ENCODE measurements at places on chromosomes 1 and 21. TPM values are rescaled to one million over a fixed set of nuclear protein-coding genes. Genes with fewer than 3 reads are reported as not detected.
A peak's percentile ranks its signal among the peaks of the same experiment; 100 is the strongest.

MEF2D gene
- total RNA-seq = 44.2 TPM

DNA sequence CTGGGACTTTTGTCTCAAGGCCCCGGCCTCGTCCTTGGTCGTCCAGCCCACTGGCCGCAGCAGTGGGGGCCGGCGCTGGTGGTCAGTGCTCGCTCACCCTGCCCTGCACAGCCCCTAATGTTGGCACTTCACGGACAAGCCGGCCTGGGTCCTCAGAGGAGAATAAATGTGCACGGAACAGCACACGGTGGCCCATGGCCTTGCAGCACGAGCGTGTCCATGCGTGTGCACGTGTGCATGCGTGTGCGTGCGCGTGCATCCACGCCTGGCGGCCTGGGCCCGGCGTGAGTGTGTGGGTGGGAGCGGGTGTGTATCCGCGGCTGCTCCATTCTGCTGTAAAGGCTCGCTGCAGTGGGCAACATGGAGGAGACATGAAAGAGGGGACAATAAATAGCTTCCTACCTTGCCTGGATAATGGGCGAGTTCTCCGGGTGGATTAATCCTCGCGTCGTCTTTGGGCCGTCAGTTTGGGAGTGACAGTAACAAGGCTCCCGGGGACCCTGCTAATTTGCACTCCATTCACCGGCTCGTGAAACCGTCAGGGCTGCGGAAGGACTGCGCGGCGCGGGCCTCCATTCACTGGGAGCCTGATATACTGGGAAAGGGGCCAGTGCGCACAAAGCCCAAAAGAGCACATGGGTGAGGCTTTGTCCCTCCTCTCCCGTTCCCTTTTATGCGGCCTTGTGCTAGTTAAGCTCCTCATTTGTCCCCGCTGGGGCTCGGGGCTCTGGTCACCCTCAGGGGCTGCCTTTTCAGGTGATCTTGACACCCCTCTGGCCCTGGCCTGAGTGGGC lies 142.8 kb downstream of the PRDM16 start:
- no peaks in the 10 kb centered on the region for H3K27me3 ChIP-seq
- H3K36me3 ChIP-seq = no peaks in the 10 kb centered on the region
- DNase-seq = no peak
- H3K4me3 ChIP-seq = no peak overlapping the region
- H3K4me1 ChIP-seq = no peaks in the 10 kb centered on the region

DNA sequence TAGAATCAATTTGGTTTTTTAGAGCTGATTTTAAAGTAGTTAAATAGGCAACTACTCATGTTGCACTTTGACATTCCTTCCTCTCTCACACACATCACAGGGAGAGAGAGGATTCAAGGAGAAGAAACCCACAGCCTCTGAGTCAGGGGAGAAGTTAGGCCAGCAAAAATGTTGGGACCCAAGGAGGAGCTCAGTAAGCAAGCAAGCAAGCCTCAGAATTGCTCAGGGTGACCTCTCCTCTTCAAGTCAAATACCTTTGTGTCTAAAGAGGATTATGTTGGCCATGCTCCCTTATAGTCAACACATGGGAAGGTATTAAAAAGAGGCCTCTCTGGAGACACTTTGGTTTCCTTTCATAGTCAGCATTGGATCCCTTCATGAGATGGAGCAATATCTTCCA lies 80.5 kb upstream of the WARS2 start:
- H3K36me3 ChIP-seq = no peaks in the 10 kb centered on the region
- H3K27ac ChIP-seq = no peak overlapping the region
- H3K4me3 ChIP-seq = no peak overlapping the region
- H3K4me1 ChIP-seq = no peaks in the 10 kb centered on the region
- H3K27me3 ChIP-seq = no peaks in the 10 kb centered on the region
- DNase-seq = no peak

DNA sequence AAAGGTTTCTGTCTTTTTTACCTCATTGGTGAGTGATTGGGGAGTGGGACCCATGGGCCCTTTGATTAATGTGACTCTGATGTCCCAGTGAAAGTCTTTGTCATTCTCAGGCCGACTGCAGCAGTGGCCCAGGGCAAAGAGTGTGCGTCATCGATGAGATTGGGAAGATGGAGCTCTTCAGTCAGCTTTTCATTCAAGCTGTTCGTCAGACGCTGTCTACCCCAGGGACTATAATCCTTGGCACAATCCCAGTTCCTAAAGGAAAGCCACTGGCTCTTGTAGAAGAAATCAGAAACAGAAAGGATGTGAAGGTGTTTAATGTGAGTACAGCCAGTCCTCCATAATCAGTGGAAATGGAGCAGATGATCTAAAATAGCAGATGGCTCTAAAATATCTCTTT lies 19.4 kb downstream of the NTPCR start:
- H3K4me1 ChIP-seq = no peaks in the 10 kb centered on the region
- DNase-seq = no peak
- no peak overlapping the region for H3K4me3 ChIP-seq
- H3K27ac ChIP-seq = no peak overlapping the region
- H3K36me3 ChIP-seq = peaks cover 5% of the 10 kb centered on the region

GRCh38 chr1:238063454-238063853 lies 172.7 kb upstream of the ZP4 start:
- H3K36me3 ChIP-seq = no peaks in the 10 kb centered on the region
- H3K27ac ChIP-seq = no peak overlapping the region
- H3K27me3 ChIP-seq = no peaks in the 10 kb centered on the region
- no peaks in the 10 kb centered on the region for H3K4me1 ChIP-seq
- no peak for DNase-seq

DNA sequence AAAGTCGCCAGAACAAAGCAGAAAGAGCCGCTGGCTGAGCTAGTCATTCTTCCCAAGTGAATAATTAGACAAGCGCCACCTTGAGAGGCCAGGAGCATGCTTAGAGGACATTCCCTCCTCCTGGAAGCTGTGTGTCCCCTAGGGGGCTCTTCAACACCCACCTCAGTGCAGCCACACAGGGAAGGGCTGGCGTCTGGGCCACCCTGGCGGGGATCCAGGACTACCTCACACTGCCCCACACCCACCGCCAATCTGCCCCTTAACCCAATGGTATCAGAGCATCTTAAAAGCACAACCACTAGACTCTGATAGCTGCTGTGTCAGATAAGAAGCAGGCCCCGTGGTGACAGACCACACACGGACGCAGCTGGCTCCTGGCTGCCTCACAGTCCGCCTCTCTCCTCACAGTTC lies 24.9 kb downstream of the SETD4 start:
- H3K4me3 ChIP-seq = no peak overlapping the region
- no peak overlapping the region for H3K27ac ChIP-seq
- H3K27me3 ChIP-seq = no peaks in the 10 kb centered on the region
- peaks cover 12% of the 10 kb centered on the region for H3K36me3 ChIP-seq

DNA sequence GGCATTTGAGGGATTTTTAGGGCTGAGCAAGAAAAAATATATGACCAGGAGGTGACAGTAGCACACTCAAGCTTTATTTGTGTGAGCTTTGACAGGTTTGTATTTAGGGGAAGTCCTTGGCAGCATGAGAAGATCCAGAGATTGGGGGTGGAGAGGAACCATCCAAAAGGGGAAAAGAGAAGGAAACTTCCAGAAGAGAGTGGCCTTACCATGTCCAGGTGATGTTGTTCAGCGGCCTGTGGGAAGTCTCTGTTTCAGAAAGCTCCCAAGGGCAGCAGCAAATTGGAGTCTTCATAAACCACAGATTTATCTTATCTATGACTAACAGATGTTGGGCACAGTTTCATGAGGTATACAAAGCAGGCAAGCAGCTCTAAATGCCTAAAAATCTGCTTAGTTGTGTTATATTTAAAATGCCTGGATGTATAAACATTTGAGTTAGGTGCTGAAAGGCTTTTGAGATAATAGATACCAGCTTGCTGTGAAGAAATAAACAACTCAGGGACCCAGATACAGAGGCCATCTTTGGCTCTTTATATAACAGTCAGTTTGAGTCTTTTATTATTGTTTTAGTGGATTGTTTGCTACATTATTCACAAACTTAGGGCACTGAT lies 21.2 kb upstream of the ADAR start:
- no peak overlapping the region for H3K27ac ChIP-seq
- H3K27me3 ChIP-seq = no peaks in the 10 kb centered on the region
- H3K36me3 ChIP-seq = no peaks in the 10 kb centered on the region
- H3K4me1 ChIP-seq = peaks cover 17% of the 10 kb centered on the region
- DNase-seq = no peak
- H3K4me3 ChIP-seq = no peak overlapping the region

- no peaks in the 10 kb centered on the region for H3K27me3 ChIP-seq
- H3K4me3 ChIP-seq = no peak overlapping the region
- DNase-seq = no peak
- peaks cover 22% of the 10 kb centered on the region for H3K4me1 ChIP-seq
- H3K27ac ChIP-seq = no peak overlapping the region
These were observed 33.4 kb downstream of the B3GALNT2 start for GRCh38 chr1:235470741-235471439.

GRCh38 chr1:172239901-172240300 lies 180.6 kb upstream of the C1orf105 start:
- no peak overlapping the region for H3K4me3 ChIP-seq
- H3K27ac ChIP-seq = no peak overlapping the region
- H3K36me3 ChIP-seq = no peaks in the 10 kb centered on the region
- H3K27me3 ChIP-seq = 0 out of 2 replicates have a peak, but pooled peaks cover 6% of the 10 kb centered on the region

LUZP1 gene
- 22.4 TPM for total RNA-seq

DNA sequence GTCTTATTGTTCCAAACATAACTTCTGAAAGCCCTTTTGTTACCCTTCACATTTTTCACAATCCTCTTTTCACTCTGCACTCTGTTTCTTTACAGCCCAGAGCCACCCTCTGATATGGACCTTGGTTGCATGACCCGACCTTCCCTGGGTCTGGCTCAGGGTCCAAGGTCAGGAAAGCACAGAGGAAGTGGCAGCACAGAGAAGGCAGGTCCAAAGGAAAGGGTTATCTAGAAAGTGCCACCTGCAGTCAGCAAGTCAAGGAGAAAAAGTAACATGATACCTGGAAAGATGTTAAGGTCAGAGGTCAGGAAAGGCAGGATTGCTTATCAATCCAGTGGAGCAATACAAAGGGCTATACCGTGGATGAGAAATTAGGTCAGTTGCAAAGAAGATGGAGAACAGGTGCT lies 18.4 kb downstream of the BCAR3 start:
- H3K4me3 ChIP-seq = peak overlapping the region; percentile 25
- no peaks in the 10 kb centered on the region for H3K27me3 ChIP-seq
- H3K36me3 ChIP-seq = no peaks in the 10 kb centered on the region
- no peak for DNase-seq

DNA sequence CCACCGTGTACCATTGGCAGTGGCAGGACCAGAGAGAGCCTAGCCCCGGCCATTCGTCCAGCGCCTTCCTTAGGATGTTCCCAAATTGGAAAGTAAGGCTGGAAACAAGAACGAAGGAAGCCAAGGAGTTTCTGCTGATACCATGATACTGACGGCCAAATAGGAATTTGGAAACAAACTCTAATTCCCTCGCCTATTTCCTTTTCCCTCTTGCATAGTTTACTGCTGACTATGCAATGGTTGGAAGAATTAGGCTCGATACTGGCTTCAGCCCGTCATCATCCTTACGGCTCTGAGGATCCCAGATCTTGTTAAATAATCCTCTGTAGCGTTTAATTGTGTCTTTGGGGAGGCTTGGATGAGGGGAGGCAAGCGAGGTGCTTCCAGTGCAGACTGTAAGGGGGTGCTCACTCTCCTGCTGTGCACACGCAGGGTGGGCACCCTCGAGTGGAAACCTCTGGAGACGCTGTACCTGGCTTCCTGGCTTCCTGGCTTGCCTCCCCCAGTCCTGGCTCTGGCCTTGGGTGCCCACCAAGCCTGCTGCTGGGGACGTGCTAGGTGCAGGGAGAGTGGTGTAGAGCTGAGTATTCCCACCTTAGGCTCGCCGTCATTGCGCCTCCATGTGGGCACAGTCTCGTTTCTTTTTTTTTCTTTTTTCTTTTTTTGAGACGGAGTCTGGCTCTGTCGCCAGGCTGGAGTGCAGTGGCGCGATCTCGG lies 27.4 kb upstream of the CAMTA1 start:
- H3K27me3 ChIP-seq = no peaks in the 10 kb centered on the region
- no peak overlapping the region for H3K27ac ChIP-seq
- no peaks in the 10 kb centered on the region for H3K36me3 ChIP-seq
- H3K4me1 ChIP-seq = peaks cover 3% of the 10 kb centered on the region

DNA sequence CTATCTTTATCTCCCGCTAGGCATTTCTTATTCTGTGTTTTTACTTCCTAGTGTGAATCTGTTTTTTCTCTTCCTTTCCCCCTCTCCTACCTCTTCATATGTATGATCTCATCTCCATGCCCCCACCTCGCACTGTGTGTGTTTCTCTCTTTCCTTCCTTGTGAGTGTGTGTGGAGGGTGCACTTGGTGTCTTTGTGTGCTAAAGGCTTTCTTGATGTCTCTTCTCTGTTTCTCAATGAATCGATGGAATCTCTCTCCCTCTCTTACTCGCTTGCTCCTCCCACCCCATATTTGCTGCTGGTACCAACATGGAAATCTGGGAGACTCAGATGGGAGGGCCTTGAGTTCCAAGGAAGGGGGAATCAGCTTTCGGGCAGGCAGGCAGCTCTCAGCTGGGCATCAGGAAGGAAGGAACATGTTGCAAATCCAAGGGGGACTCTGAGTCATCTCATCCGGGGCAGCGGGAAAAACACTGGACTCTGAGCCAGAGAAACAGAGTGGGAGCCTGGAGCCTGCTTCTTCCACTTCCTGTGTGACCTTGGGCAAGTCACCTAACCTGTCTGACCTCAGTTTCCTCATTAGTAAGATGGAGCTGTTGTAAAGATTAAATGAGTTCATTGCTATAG lies 147.5 kb downstream of the PTPRU start:
- no peaks in the 10 kb centered on the region for H3K36me3 ChIP-seq
- DNase-seq = no peak
- H3K4me1 ChIP-seq = no peaks in the 10 kb centered on the region
- no peak overlapping the region for H3K4me3 ChIP-seq
- H3K27ac ChIP-seq = no peak overlapping the region

DNA sequence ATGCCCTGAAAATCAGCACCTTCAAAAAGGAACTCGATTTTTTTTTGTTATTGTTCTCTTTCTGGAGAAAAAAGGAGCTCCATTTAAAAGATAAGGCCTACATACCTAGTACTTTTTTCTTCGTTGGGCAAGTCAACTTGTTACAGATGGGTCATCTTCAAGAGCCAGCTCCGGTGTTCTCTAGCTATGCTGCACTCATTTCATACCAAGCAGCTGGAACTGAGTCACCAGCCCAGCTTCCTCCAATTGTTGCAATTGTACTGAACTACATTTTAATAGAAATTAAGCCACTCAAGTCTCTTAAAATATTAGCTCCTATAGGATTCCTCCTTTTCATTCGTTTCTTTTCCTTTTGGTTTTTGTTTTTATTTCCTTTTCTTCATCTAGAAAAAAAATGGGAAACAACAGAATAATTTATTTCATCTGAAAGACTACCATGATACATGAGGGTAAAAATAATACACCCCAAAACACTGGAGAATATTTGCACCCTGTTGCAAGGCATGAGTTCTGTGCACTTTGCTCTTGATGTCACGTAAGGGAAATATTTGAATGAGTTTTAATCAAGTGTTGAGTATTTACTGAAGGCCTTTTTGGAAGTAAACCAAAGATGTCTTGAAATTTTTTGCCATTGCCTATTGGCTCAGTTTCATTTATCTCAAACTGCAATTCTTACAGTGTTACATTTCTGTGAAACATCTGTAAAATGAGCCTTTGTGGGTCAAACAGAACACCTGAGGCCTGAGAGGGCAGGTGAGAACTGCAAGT lies 60.5 kb downstream of the CLIC4 start:
- no peaks in the 10 kb centered on the region for H3K27me3 ChIP-seq
- 0 out of 2 replicates have a peak, but pooled peaks cover 4% of the 10 kb centered on the region for H3K4me1 ChIP-seq
- no peak overlapping the region for H3K4me3 ChIP-seq
- no peak overlapping the region for H3K27ac ChIP-seq

KCNQ4 gene
- total RNA-seq = 4.1 TPM

- no peaks in the 10 kb centered on the region for H3K27me3 ChIP-seq
- DNase-seq = peak; percentile 35
- H3K4me1 ChIP-seq = peaks cover 38% of the 10 kb centered on the region
- peak overlapping the region; percentile 36 for H3K4me3 ChIP-seq
- H3K27ac ChIP-seq = peak overlapping the region; percentile 33
These were observed 7.2 kb downstream of the TUFT1 start for GRCh38 chr1:151547119-151547899.

SLC16A4 gene
- 0.20 TPM for total RNA-seq
